T1000 (cell line): ENCODE measurements at places on chromosomes 16 and 17.

GRCh38 chr16:64475627-64476351 lies 646.1 kb downstream of the CDH11 start:
- DNase-seq, result no peak

- no peak for DNase-seq
These were observed 13.3 kb upstream of the FOXF1 start for GRCh38 chr16:86496929-86497461.

DNA sequence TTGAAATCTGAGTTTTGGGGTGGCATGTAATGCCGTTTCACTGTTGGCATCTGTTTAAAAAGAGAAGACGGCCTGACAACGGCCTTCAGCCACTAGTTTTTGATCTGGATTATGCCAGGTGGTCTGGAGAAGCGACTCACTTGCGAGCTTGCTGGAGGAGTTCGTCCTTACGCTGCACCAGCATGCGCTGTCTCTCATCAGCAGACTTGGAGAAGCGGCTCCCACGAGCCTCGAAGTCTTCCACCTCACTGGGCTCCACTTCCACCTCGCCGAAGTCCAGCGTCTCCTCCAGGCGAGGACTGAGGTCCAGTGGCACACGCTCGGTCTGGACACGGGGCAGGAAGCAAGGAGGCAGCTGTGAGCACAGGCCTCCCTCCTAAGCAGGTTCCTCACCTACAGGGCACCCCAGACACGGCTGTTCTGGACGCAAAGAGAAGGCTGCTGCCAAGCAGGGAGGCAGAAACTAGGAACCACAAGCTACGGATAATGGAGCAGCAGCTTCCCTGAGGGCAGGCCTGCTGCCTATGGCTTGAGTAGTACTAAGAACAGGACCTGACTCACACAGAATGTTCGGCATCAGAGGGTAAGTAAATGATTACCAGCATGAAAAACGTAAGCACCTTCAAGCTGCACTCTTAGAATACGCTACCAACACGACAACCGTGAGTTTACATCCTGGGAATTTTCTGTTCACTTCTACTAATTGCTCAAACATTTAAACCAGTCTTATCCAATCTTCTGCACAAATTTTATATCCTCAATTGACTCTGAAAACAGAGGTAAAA lies 61.4 kb downstream of the AMFR start:
- DNase-seq, result no peak

GRCh38 chr17:10631701-10632100 lies 25.4 kb downstream of the MYH3 start:
- no peak for DNase-seq

GRCh38 chr16:11328172-11329070 lies 16.8 kb upstream of the RMI2 start:
- peak; percentile 87 for DNase-seq

DNA sequence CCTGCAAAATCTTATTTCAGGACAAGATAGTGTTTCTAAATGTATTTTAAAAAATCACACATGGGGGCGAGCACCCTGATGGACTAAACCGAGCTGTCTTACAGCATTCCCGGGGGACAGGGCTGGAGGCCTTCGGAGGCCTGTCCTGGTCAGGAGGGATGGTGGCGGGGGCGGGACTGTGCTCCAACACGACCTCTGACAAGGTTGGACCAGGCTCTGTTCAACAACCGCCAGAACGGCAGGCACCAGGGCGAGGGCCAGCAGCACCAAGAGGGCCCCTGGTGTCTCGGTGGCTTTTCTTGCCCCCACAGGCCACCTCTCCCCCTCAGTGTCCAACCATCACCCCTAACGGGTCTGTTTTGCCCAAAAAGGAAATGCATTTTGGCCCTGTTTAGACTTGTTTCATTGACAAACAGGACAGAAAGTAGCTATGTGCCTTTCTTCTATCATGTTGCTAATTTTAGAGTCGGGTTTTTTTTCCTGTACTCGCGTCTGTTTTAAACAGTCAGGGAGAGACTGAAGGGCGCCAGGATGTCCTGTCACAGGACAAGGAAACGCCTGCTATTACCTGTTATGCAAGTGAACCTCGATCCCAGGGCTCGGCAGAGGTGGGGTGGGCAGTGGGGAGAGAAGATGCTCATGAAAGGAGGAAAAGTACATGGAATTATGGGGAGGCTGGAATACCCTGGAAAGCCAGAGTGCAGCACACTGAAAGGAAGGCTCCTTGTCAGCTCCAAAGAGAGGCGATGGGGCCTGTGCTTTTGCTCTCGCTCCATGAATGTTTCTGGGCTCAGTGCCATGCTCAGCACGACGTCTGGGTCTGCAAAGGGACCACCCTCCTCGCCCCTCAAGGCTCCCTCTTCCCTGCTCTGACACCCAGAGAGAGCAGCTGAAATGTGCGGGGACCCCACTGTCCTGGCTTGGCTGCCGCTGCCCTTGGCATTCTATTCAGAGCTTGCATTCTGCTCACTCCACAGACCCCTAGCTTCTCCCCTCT lies 11.9 kb downstream of the TMEM204 start:
- DNase-seq, result no peak

DNA sequence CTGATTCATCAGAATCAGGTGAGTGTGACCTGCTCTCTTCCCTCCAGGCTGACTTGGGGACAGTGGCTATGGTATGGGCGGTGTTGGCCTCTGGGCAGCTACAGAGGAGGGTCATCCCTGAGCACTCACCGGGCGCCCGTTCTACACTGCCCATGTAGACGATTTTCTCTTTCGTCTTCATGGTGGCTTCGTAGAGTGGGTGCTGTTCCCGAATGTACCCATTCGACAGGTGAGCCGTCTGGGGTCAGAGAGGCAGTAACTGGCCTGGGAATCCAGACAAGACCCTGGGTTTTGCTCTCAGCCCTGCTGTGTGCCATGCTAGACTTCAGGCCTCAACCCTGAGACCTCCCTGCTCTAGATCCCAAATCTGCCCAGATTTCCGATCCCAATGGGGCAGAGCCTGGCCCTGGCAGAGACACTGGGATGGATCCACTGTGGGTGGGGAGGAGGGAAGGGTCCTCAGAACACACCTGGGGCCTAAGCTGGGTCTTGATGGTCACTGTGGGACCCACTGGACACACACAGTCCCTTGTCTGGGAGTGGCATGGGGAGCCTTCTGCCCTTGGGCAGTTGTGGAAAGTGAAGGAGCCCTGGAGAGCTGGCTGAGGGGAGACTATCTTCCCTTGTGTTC lies 13.2 kb downstream of the USP6 start:
- DNase-seq, result no peak

- peak; percentile 33 for DNase-seq
These were observed 240.7 kb downstream of the MAP2K6 start for GRCh38 chr17:69654981-69655855.

GRCh38 chr17:77497578-77497934 lies 356.8 kb downstream of the SEC14L1 start:
- DNase-seq, result no peak

- peak; percentile 86 for DNase-seq
These were observed 28.0 kb downstream of the NXN start for GRCh38 chr17:951325-952132.

- DNase-seq, result no peak
These were observed 1.3 kb downstream of the NETO2 start for GRCh38 chr16:47142486-47142820.

GRCh38 chr17:27669136-27669535 lies 38.1 kb downstream of the LGALS9 start:
- no peak for DNase-seq

GRCh38 chr17:4369557-4370230 lies 3.2 kb upstream of the UBE2G1 start:
- DNase-seq, result no peak

DNA sequence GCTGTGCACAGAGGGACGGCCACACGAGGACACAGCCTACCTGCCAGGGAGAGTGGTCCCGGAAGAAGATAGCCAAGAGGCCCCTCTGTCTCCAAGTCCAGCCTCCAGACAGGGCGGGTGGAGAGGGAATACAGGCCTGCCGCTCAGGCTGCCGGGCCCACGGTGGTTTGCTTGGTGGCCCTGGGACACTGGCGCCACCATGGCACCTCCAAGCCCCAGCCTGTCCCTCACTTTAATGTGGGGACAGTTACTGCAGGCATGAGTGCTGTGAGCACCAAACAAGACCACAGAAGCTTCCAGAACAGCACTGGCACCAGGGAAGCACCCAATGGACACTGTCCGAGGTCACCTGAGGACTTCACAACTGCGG lies 22.0 kb upstream of the CHMP6 start:
- no peak for DNase-seq

- no peak for DNase-seq
These were observed 697 bp downstream of the NOL11 start for GRCh38 chr17:67718325-67718941.

DNA sequence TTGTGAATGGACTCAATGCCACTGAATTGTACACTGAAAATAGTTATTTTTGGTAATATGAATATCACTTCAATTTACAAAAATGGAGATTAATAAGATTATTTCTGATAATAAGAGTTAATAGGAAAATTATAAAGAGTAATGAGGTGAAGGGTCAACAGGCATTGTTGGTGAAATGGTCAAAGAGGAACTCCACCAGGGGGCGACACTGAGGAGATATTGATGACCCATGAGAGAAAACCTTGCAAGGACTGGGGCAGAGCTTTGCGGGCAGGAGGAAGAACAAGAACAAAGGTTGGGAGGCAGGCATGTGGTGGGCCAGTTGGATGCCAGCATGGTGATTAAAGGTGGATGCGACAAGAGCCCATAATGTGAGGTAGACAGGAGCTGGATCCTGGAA lies 74.0 kb upstream of the XYLT1 start:
- no peak for DNase-seq

- DNase-seq, result no peak
These were observed 55.5 kb upstream of the IL34 start for GRCh38 chr16:70590722-70591415.
